ENCODE measurements at places on chromosomes 2 and 18. TPM values are rescaled to one million over a fixed set of nuclear protein-coding genes. Genes with fewer than 3 reads are reported as not detected.

POTEE gene
- not detected for total RNA-seq

B3GNT7 gene
- total RNA-seq, result 53.5 TPM

TBR1 gene
- not detected for total RNA-seq

UGT1A1 gene
- total RNA-seq, result not detected

TUBA4B gene
- total RNA-seq, result not detected

ZNF2 gene
- total RNA-seq, result 4.7 TPM

CCDC74B gene
- total RNA-seq, result 0.78 TPM

KCNG2 gene
- 0.46 TPM for total RNA-seq

GRCh38 chr2:174881678-174882077, 117.4 kb upstream of the CHRNA1 start:
- DNase-seq, result no peak
- H3K27me3 ChIP-seq, result no peaks in the 10 kb centered on the region
- H3K4me1 ChIP-seq, result no peaks in the 10 kb centered on the region
- H3K36me3 ChIP-seq, result no peaks in the 10 kb centered on the region
- H3K27ac ChIP-seq, result no peak overlapping the region

DNA sequence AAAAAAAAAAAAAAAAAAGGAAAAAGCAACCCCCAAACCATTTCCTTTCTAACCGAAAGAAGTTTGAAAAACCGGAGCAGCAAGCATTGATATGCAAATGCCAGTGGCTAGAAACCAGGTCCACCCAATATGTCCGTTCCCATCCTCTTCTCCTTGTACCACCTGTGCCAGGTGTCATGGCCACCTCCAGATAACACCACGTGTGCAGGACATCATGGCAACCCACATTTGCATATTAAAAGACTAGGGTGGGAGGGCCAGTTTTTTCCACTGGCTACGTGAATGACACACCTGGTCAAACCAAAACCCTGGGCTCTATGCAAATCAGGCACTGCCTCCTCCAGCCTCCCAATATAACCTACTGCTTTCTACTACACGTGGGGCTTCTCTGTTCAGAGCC, 303.3 kb upstream of the GULP1 start:
- no peak overlapping the region for H3K4me3 ChIP-seq
- DNase-seq, result no peak
- H3K27ac ChIP-seq, result no peak overlapping the region
- H3K27me3 ChIP-seq, result no peaks in the 10 kb centered on the region
- H3K36me3 ChIP-seq, result no peaks in the 10 kb centered on the region

GRCh38 chr18:38575648-38576047, 1010.0 kb upstream of the CELF4 start:
- no peak overlapping the region for H3K4me3 ChIP-seq
- no peaks in the 10 kb centered on the region for H3K27me3 ChIP-seq
- no peaks in the 10 kb centered on the region for H3K4me1 ChIP-seq
- no peak overlapping the region for H3K27ac ChIP-seq

DNA sequence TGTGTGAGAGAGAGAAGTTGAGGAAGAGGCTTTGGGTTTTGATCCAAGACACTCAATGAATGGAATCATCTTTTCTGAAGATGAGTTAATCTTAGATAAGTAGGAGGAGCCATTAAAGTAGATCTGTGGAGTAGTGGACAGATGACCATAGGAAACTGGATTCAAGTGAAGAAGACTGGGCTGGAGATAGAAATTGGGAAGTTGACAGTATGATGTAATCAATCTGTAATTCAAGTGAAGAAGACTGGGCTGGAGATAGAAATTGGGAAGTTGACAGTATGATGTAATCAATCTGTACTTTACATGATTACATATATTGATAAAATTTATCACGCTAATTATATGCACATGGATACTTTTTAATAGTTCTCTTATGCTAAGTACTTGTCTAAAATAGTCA, 92.8 kb downstream of the PHLPP1 start:
- H3K27ac ChIP-seq, result no peak overlapping the region
- H3K4me1 ChIP-seq, result no peaks in the 10 kb centered on the region
- DNase-seq, result no peak
- no peaks in the 10 kb centered on the region for H3K36me3 ChIP-seq

GRCh38 chr2:79721966-79722365, 209.1 kb downstream of the CTNNA2 start:
- no peak overlapping the region for H3K4me3 ChIP-seq
- no peak for DNase-seq
- no peaks in the 10 kb centered on the region for H3K4me1 ChIP-seq
- H3K36me3 ChIP-seq, result no peaks in the 10 kb centered on the region
- no peak overlapping the region for H3K27ac ChIP-seq

DNA sequence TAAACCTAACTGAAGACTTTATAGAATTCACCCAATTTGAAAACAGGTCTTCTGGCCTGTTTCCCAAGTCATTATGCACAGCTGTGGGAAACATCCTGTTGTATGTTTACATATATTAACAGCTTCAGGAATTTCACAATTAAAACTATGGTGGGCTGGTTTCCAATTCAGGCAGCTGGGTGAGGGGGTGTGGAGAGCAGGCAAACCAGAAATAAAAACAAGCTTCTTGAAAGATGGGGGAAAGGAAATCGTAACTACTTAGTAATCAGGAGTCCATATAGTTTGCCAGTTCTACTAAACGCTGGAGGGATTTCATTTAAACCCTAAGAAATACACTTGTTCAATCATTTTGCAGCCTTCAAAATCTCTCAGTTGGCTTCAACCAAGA, 22.8 kb downstream of the ATP8B1 start:
- no peak overlapping the region for H3K4me3 ChIP-seq
- H3K4me1 ChIP-seq, result peaks cover 28% of the 10 kb centered on the region
- H3K36me3 ChIP-seq, result no peaks in the 10 kb centered on the region
- no peak for DNase-seq

DNA sequence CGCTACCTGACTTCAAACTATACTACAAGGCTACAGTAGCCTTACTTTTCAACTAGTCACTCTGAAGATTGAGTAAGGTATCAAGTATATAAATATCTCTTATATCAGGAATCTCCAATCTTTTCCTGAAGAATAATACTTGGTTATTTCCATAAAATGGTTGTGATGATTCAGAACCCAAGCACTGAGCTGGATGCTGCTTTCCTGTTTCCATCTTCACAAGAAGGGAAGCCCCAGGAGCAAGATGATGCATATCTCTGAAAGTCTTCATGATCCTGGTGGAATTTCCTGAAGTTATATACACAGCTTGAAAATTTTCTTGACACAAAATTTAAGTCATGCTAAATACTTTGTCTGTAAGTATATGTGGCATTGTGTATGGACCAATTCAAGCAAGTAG, 243.9 kb upstream of the TANK start:
- no peaks in the 10 kb centered on the region for H3K36me3 ChIP-seq
- H3K4me3 ChIP-seq, result no peak overlapping the region
- no peaks in the 10 kb centered on the region for H3K4me1 ChIP-seq
- DNase-seq, result no peak

- H3K27me3 ChIP-seq, result no peaks in the 10 kb centered on the region
- H3K27ac ChIP-seq, result no peak overlapping the region
- H3K36me3 ChIP-seq, result no peaks in the 10 kb centered on the region
- no peaks in the 10 kb centered on the region for H3K4me1 ChIP-seq
Observed at GRCh38 chr2:36277146-36277808, 78.3 kb upstream of the CRIM1 start.

GRCh38 chr2:186726938-186727337, 33.1 kb downstream of the FAM171B start:
- no peaks in the 10 kb centered on the region for H3K36me3 ChIP-seq
- H3K4me1 ChIP-seq, result no peaks in the 10 kb centered on the region
- H3K4me3 ChIP-seq, result no peak overlapping the region
- H3K27me3 ChIP-seq, result no peaks in the 10 kb centered on the region
- no peak overlapping the region for H3K27ac ChIP-seq
- no peak for DNase-seq

GRCh38 chr2:36507408-36507812, 90.6 kb downstream of the FEZ2 start:
- no peak overlapping the region for H3K4me3 ChIP-seq
- DNase-seq, result no peak
- no peaks in the 10 kb centered on the region for H3K4me1 ChIP-seq
- no peaks in the 10 kb centered on the region for H3K27me3 ChIP-seq
- H3K36me3 ChIP-seq, result peaks cover 52% of the 10 kb centered on the region

DNA sequence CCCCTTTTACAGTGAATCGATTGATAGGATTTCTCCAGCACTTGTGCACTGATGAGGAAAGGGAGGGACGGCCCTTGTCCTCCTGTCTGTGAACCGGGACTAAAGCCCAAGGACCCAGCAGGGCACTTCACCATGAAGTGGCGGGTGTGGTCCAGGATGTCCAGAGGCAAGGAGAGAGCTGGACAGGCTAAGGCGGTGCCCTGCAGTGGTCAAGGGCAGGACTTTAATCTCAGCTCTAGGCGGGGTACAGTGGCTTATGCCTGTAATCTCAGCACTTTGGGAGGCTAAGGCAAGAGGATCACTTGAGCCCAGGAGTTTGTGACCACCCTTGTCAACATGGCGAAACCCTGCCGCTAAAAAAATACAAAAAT, 28.2 kb upstream of the SEMA4C start:
- H3K4me3 ChIP-seq, result no peak overlapping the region
- no peak overlapping the region for H3K27ac ChIP-seq
- H3K27me3 ChIP-seq, result no peaks in the 10 kb centered on the region
- H3K4me1 ChIP-seq, result peaks cover 15% of the 10 kb centered on the region
- H3K36me3 ChIP-seq, result no peaks in the 10 kb centered on the region

GRCh38 chr18:6625481-6625880, 104.0 kb upstream of the ARHGAP28 start:
- H3K4me3 ChIP-seq, result no peak overlapping the region
- H3K4me1 ChIP-seq, result peaks cover 39% of the 10 kb centered on the region
- H3K36me3 ChIP-seq, result no peaks in the 10 kb centered on the region
- no peak for DNase-seq

DNA sequence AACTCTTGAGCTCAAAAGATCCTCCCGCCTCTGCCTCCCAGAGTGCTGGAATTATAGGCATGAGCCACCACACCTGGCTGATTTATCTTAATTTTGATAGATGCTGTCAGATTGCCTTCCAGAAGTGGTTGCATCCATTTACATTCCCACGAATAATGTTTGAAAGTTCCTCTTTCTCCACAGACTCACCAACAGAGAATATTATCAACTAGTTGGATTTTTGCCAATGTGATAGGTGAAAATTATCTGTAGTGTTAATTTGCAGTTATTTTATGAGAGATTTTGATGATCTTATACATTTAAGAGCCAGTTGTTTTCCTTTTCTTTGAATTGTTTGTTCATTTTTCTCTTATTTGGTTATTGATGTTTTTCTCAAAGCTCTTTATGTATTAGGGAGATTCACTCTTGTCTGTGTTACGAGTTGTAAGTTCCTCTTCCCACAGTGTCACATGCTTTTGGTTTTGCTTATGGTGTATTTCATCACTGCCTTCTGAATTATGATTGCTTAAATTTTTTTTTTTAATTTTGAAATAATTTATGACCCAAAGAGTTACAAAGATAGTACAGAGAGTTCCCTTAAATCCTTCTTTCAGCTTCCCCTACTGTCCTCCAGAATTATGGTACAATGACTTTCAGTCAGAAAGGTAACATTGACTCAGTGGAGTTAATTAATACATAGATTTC, 20.7 kb upstream of the NT5DC4 start:
- H3K4me1 ChIP-seq, result peaks cover 6% of the 10 kb centered on the region
- no peak overlapping the region for H3K4me3 ChIP-seq
- no peaks in the 10 kb centered on the region for H3K27me3 ChIP-seq
- peak overlapping the region; percentile 53 for H3K27ac ChIP-seq
- H3K36me3 ChIP-seq, result no peaks in the 10 kb centered on the region
- no peak for DNase-seq

DNA sequence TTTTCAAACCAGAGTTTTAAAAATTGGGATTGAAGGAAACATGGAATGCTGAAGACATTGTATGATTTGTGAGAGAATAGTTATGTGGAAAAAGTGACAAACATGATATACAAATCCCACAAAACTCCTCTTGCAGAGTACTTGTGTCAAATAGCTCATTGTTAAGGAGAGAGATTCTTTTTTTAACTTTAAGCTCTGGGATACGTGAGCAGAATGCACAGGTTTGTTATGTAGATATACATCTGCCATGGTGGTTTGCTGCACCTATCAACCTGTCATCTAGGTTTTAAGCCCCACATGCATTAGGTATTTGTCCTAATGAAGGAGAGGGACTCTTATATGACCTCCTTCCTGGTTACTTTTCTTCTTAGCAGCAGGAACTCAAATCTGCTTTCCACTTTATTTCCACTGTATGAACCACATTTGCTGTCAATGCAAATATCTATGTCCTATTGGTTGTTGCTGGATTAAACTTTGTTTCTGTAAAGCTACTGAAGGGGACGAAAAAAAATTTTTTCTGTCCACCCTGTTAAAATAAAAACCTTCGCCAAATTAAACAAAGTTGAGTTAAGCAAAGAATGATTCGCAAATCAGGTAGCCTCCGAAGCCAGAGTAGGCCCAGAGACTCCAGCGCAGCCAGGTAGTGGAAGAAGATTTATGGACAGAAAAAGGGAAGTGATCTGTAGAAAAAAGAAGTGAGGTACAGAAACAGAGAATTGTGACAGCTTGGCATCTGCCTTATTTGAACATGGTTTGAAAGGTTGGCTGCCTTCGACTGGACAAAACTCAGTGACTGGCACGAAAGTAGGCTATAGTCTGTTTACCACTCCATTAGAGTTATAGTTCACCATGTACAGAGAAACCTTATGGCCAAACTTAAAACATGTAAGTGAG, 430.1 kb upstream of the CHST9 start:
- no peaks in the 10 kb centered on the region for H3K27me3 ChIP-seq
- no peaks in the 10 kb centered on the region for H3K36me3 ChIP-seq
- no peak overlapping the region for H3K27ac ChIP-seq
- H3K4me3 ChIP-seq, result no peak overlapping the region

GRCh38 chr2:111235192-111236015, 114.7 kb downstream of the BCL2L11 start:
- no peak overlapping the region for H3K4me3 ChIP-seq
- H3K27ac ChIP-seq, result no peak overlapping the region
- no peak for DNase-seq
- no peaks in the 10 kb centered on the region for H3K36me3 ChIP-seq
- no peaks in the 10 kb centered on the region for H3K27me3 ChIP-seq

- H3K27ac ChIP-seq, result no peak overlapping the region
- H3K36me3 ChIP-seq, result no peaks in the 10 kb centered on the region
- DNase-seq, result no peak
- H3K4me1 ChIP-seq, result no peaks in the 10 kb centered on the region
Observed at GRCh38 chr2:7627583-7627982, 710.4 kb downstream of the RNF144A start.

DNA sequence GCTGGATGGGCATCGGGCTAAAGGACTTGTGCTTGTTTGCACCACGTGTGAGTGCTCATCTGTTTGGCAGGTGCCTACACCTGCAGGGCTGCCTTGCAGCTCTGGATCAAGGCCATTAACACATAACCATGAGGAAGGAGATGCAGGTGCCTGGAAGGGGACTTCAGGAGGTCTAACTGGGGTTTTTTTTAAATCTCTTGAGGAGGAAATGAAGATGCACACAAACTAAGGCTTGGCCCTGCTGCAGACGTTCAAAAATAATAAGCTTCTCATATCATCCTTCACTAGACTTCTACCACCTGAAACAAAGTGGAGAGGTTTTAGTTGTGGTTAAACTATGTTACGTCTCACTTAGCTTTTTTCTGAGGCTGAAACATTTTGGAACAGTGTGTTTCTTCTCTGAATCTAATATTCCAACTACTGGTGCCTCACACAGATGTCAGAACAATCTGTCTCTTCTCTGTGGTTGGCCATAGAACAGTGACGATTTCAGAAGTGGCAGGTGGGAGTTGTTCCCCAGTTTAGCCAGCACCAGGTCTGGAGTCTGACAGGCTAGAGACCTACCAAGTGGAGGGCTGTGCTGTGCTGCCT, 36.5 kb downstream of the BCL2L11 start:
- peaks cover 13% of the 10 kb centered on the region for H3K4me1 ChIP-seq
- no peak for DNase-seq
- H3K4me3 ChIP-seq, result no peak overlapping the region
- no peaks in the 10 kb centered on the region for H3K27me3 ChIP-seq
- H3K27ac ChIP-seq, result no peak overlapping the region
